Aorta (tissue), 5 donors: ENCODE measurements at places on chromosomes 1 and 21. TPM values are rescaled to one million over a fixed set of nuclear protein-coding genes. Genes with fewer than 3 reads are reported as not detected.

DNA sequence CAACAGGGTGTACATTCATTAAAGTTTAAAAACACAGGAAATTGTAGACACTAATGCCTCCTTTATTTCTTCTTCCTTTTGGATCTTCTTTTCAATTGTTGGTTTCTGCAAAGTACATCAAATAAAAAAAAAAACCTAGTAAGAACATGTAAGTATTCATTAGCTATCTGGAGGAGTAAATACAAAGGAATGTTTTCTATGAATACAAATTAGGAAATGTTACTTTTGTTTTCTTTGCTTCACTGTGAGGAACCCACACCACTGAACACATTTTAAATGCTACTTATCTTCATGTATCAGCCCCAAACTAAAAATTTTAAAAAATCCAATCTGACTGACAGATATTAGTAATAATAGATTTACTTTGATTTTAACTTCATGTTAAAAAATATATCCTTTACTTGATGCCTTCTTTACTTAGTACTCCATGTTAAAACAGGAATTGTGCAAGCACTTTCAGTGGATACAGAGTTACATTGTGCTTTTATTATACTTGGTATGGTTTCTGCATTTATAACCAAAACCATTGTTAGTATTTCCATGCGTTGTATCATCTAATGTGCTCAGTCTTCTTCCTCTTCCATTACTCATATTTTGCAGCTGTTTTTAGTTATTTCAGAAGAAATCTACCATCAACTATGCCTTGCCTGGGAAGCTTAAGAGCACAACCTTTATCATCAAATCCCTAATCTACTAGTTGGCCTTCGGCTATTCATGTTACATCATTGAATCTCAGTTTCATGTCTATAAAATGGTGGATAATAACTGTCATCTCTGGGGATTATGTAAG lies 236.9 kb upstream of the DPYD start:
- peaks cover 2% of the 10 kb centered on the region for H3K27me3 ChIP-seq
- no peak overlapping the region for H3K4me3 ChIP-seq
- no peak overlapping the region for H3K27ac ChIP-seq
- H3K4me1 ChIP-seq, result no peaks in the 10 kb centered on the region

- H3K36me3 ChIP-seq, result no peaks in the 10 kb centered on the region
- H3K4me3 ChIP-seq, result peak overlapping the region; percentile 85
- H3K27me3 ChIP-seq, result no peaks in the 10 kb centered on the region
- H3K27ac ChIP-seq, result no peak overlapping the region
These were observed 1.4 kb downstream of the DVL1 start for GRCh38 chr1:1347663-1348419.

GRCh38 chr1:72075425-72075824 lies 206.9 kb downstream of the NEGR1 start:
- H3K27me3 ChIP-seq, result no peaks in the 10 kb centered on the region
- DNase-seq, result no peak
- H3K27ac ChIP-seq, result no peak overlapping the region
- H3K36me3 ChIP-seq, result no peaks in the 10 kb centered on the region
- no peak overlapping the region for H3K4me3 ChIP-seq

HSD3B1 gene
- total RNA-seq, result not detected

DNA sequence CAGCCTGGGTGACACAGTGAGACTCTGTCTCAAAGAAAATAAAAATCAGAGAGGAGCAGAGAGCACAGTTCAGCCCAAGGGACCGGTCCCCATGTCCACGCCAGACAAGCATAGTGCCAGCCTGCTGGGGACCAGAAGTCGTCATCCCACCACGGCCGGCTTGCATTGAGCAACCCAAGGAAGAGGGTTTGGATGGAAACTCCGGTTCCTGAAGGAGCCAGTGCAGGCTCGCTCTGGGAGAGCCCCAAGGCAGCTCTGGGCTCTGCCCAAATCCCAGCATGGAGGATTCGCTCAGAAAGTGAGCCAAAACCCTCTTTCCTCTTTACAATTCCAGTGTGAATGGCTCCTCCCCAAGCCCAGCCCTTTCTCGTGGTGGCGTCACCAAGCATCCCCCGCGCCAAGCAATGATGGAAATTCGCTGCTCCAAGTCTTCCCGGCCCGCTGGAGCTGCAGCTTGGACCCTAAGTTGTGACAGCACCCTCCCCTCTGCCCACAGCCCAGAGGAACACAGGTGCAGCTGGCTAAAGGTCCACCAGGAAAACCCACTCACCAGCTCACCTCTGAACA lies 64.1 kb upstream of the SLC25A33 start:
- DNase-seq, result no peak
- H3K36me3 ChIP-seq, result no peaks in the 10 kb centered on the region
- H3K4me3 ChIP-seq, result no peak overlapping the region
- H3K27me3 ChIP-seq, result no peaks in the 10 kb centered on the region

ESRRG gene
- not detected for total RNA-seq

- DNase-seq, result no peak
- no peaks in the 10 kb centered on the region for H3K27me3 ChIP-seq
- no peaks in the 10 kb centered on the region for H3K36me3 ChIP-seq
- H3K4me3 ChIP-seq, result no peak overlapping the region
- no peaks in the 10 kb centered on the region for H3K4me1 ChIP-seq
- no peak overlapping the region for H3K27ac ChIP-seq
These were observed 10.0 kb downstream of the SCNN1D start for GRCh38 chr1:1290238-1290731.

THEM5 gene
- not detected for total RNA-seq
